AG04449 (cell line): ENCODE measurements at places on chromosomes 12 and 14.

DNA sequence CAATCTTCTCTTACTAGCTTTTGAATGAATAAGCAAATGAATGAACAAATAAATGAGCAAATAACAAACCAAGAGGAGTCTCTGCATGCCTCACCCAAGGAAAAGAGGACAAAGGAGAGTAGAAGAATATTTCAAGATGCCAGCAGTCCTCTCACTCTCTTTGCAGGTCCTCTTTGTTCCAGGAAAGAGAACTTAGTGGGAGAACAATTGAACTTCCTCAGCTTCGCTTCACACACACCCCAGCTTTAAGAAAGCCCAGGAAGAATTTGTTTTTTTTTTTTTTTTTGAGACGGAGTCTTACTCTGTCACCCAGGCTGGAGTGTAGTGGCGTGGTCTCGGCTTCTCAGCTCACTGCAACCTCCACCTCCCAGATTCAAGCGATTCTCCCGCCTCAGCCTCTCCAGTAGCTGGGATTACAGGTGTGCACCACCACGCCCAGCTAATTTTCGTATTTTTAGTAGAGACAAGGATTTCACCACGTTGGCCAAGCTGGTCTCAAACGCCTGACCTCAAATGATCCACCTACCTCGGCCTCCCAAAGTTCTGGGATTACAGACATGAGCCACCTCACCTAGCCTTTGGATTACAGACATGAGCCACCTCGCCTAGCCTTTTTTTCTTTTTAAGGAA lies 20.4 kb downstream of the KRT18 start:
- no peak for DNase-seq

- peak; percentile 96 for DNase-seq
These were observed 140.9 kb downstream of the EFCAB11 start for GRCh38 chr14:89813617-89814031.

- DNase-seq: no peak
These were observed 19.6 kb downstream of the MLXIP start for GRCh38 chr12:122097927-122098756.

DNA sequence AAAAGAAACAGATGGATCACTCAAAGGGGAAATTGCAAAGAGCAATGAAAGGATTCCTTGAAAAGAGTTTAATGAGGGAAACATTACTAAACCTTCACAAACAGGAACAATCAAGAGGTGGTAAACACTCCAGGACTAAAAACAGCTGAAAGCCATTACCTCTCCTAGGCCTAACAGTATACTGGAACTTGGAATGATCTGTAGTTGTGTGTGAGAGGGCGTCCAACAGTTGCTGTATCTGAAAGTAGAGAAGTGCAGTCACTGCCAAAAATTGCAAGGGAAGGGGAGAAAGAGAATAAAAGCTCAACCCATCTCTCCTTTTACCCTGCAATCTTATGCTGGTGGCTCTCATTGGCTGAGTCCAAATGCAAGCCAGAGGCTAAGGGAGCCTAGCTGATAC lies 17.0 kb upstream of the MIS18BP1 start:
- DNase-seq: no peak
